Stimulated activated naive CD8-positive, alpha-beta T cell treated with anti-CD3 and anti-CD28 coated beads, Interleukin-15, amount 100 ng/mL, for 72 hours (primary cell): ENCODE measurements at places on chromosomes 5 and 9.

GRCh38 chr9:38008168-38009034, 60.6 kb downstream of the SHB start:
- DNase-seq = peak; percentile 30

- no peak for DNase-seq
Measured at GRCh38 chr9:8633784-8634183, 834.2 kb upstream of the DMAC1 start.

DNA sequence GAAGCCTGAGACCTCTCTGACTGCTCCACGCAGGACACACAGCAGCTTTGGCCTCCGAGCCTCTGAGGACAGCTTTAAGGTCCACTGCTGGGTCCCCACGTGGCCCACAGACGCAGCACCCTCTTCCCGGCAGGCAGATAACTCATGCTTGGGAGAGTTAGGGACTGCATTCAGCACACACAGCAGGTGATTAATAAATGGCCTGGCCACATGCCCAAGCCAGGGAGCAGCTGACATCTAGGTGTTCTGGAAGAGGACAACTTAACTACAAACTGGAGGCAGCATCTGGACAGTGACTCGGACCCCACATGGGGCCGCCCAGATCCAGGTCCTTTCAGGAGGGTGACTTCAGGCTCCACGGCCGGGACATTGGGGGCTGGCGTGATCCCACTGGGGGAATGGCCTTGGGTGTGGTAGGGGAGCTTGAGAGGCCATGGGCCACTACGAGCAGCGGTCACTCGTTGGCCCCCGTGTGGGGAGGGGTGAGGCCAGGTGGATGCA, 11.3 kb downstream of the NINJ1 start:
- no peak for DNase-seq

DNA sequence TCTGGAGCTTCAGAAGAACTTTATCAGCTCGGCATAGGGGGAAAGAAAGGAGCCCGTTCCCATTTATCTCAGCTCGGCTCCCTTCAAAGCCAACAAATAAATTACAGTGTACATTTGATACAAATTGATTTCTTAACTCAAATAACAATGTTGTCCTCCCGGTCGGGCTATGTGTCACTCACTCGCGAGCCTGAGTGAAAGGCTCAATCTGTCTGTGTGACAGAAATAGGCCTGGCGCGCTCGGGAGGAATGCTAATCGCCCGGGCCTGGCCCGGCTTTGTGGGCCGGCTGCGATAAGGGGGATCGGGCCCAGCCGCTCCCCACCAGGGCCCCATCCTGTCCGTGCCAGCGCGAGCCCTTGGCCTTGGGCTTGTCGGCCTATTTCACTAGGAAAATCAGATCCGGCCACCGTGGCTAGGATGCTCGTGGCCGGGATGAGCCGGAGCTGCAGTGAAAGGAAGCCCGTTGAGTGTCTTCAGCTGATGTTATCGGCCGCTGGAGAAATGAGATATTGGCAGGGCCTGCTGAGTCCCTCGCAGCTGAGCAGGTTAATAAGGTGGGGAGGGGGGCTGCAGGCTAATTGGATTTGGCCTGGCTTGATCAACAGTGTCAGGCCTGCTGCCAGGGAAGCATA, 258.7 kb downstream of the IRX1 start:
- DNase-seq = no peak

DNA sequence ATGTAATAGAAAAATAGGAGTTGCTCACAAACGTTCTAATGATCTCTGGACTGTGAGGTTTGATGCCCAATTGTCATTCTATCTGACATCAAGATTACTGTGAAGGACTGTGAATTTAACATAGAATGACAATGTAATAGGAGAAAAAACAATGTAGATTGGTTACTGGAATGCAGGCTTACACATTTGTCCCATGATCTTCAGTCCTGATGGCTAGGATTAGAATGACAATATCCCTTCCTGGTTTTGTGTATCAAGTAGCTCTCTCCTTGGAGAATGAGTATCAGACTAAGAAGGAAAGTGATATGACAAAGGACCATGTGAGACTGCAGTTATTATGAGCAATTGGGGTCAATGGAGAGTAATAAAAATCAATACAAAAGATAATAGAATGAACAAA, 862.2 kb upstream of the C9orf72 start:
- DNase-seq = no peak

DNA sequence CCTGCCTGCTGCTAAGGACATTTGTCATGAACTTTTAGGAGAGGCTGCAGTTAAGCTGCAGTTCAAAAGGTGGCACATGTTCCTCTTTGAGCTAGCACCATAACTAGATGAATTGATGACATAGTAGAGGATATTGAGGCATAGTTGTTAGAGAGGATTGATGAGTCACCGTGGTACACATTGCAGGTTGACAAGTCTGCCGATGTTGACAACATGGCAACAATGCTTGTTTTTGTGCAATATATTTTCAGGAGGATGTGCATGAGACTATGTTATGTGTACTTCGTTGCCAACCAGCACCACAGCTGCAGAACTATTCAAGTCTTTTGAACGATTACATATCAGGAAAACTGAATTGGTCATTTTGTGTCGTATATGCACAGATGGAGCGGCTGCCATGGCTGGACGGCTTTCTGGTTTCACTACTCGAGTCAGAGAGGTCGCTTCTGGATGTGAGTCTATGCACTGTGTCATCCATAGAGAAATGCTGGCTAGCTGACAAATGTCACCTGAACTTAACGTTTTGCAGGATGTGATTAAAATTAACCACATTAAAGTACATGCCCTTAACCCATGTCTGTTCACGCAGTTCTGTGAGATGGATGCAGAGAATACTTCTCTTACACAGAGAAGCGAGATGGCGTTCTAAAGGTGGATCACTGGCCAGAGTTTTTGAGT, 24.2 kb downstream of the ANP32B start:
- no peak for DNase-seq

GRCh38 chr9:71770170-71770569, 1.9 kb upstream of the CEMIP2 start:
- no peak for DNase-seq

- DNase-seq = no peak
Measured at GRCh38 chr5:1878050-1878849, 4.5 kb downstream of the IRX4 start.

DNA sequence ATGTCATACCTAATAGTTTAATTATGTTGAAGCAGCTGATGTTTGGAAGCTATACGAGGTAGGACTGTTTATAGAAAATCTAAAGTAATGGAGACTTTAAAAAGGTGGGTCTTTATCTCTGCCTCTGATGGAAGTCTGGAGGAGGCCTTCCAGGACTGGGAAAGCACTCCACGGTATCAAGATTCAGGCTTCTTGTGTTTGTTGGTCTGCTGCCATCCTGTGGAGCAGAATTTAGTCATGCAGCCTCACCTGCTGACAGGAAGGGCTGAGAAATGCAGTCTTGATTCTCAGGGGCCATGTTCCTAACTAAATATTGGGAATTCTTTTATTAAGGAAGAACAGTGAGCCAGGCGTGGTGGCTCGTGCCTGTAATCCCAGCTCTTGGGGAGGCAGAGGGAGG, 15.9 kb downstream of the SPDL1 start:
- DNase-seq = no peak

DNA sequence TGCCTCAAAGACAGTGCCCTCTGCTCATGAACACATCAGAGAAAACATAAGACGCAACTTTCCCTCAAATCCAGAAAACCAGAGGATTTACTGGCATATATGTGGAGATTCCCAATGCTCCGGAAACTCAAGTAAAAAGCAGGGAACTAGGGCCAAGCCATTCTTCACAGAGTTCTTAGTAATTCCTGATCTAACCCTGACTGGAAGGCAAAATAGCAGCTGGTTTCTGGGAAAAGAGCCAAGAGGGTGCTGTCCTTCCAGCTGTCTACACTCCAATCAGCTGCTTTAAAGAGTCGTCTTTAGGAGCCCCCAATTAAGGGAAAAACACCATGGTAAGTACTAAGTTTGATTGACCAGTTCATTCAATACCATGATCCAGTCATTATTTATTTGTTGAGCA, 49.6 kb downstream of the GNA14 start:
- DNase-seq = no peak

GRCh38 chr5:80238778-80239679, 16.8 kb downstream of the SERINC5 start:
- DNase-seq = peak; percentile 12

GRCh38 chr5:66660396-66660795, 64.2 kb downstream of the MAST4 start:
- no peak for DNase-seq

DNA sequence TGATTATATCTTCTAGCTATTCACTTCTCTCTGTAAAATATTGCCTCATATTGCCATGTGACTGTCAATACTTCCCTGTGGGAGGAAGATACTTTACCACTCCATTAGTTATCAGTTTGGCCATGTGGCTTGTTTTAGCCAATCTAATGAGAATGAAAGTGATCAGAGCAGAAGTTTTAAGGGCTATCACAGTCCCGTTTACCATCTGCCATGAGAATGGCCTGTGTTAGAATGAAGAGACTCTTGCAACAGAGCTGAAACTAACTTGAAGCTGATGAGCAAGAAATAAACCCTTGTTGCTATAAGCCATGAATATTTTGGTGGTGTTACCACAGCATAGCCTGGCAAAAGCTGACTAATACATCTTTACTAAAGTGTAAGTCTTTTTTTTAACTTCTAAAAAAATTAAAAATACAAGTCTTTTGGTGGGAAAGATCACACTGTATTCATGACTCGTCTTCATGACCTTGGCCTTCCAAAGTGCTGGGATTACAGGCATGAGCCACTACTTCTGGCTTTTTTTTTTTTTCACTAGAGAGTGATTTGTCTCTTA, 68.0 kb upstream of the CTNNA1 start:
- DNase-seq = no peak

DNA sequence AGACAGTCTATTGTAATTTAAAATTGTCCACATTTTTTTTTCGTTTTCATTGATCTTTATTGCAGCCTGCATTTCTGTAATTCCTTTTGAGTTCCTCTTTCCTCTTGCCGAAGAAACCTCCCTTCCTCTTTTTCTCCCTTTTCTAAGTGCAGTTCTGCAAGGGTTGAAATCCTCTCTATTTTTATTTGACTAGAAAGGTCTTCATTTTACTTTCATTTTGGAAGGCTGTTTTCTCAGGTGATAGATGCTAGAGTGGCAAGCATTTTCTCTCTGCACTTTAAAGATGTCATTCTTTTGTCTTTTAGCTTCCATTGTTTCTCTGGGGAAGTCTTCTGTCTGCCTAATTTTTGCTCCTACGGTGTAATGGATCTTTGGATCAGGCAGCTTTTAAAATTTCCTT, 248.5 kb downstream of the SMARCA2 start:
- no peak for DNase-seq

GRCh38 chr5:149207831-149208230, 63.8 kb upstream of the AFAP1L1 start:
- no peak for DNase-seq

- no peak for DNase-seq
Measured at GRCh38 chr5:72402381-72402890, 82.3 kb downstream of the PTCD2 start.

DNA sequence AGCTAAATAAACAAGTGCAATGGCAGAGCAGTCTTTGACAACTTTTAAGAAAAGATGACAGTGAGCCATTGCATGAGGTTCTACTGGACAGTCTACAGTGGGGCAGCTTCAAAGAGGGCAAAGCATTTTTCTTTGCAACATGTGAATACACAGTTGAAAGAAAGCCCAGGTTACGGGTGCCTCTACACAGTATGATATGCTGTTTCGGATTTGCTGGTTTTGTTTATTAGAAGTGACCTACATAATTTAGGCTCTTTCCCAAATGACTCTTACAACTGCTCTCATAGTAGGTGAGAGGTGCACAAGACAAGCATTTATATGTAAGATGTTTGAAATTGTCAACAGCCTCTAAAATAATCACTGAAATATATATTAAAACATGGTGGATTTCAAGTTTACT, 62.4 kb downstream of the MEF2C start:
- no peak for DNase-seq

DNA sequence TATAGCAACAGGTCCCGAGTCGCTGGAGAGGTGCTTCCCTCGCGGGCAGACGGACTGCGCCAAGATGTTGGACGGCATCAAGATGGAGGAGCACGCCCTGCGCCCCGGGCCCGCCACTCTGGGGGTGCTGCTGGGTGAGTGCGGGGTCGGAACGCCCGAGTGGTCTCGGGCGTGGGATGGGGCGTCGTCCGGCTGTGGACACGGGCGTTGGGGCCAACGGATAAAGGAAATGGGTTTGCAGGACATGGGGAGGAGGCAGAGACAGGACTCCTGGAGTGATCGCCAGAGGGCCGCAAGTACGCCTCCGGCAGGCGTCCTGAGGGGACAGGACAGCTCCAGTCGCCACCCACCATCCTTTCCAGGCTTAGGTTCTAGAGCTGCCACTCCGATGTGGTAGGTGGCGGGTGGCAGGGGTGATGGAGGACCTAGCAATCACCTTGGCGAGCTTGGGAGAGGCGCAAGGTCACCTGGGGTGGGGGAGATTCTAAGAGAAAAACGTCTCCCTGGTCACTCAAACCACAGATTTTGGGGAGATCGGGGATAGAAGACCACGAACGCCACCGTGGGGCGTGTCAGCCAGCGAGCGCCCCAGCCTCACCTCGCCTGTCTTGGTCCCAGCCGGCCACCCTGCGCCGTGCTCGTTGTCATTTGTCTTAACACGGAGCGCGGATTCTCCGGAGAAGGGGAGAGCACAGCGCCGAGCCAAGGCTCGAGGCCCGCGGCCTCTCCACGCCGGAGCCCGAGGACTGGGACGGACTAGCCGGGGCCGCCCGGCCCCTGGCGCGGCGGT, 922 bp downstream of the LMX1B start:
- no peak for DNase-seq

- no peak for DNase-seq
Measured at GRCh38 chr5:159030357-159030756, 69.4 kb downstream of the EBF1 start.

DNA sequence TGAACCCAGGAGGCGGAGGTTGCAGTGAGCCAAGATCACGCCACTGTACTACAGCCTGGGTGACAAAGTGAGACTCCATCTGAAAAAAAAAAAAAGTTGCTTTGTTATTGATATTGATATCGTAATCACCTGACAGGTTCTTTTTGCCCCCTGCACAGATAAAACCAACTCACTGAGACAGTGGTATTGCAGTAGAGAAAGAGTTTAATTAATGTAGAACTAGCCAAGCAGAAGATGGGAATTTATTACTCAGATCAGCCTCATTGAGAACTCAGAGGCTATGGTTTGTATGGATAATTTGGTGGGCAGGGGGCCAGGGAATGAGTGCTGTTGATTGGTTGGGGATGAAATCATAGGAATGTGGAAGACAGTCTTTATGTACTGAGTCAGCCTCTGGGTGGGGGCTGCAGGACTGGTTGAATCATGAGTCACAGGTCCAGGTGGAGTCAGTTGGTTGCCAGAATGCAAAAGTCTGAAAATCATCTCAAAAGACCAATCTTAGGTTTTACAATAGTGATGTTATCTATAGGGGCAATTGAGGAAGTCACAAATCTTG, 35.8 kb upstream of the MEGF10 start:
- DNase-seq = no peak
